Esophagus squamous epithelium (tissue), 5 donors: ENCODE measurements at places on chromosomes 2 and 18.

- DNase-seq: no peak
Observed at GRCh38 chr2:240532031-240532775, 25.6 kb downstream of the ANKMY1 start.

DNA sequence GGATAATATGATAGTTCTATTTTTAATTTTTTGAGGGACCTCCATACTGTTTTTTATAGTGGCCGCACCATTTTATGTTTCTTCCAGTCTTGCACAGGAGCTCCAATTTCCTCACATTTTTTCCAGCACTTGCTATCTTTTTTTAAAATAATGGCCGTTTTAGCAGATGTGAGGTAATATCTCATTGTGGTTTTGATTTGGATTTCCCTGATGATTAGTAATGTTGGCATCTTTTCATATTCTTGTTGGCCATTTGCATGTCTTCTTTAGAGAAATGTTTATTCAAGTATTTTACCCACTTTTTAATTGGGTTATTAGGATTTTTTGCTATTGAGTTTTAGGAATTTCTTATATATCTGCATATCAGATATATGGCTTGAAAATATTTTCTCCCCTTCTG lies 29.9 kb upstream of the NAPG start:
- DNase-seq: no peak

DNA sequence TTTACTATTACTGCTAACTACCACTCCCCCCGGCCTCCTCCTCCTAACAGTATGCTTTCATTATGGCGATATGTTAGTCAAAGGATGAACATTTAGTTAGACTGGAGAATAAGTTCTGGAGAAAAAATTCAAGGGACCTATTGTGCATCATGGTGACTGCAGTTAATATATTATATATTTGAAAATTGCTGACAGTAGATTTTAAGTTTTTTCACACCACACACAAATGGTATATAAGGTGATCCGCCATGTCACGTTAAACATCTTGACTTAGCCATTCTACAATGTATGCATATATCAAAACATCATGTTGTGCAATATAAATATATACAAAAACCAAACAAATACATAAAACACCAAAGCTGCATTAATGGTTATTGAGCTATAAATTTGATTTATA lies 873.7 kb downstream of the CNTNAP5 start:
- DNase-seq: no peak

DNA sequence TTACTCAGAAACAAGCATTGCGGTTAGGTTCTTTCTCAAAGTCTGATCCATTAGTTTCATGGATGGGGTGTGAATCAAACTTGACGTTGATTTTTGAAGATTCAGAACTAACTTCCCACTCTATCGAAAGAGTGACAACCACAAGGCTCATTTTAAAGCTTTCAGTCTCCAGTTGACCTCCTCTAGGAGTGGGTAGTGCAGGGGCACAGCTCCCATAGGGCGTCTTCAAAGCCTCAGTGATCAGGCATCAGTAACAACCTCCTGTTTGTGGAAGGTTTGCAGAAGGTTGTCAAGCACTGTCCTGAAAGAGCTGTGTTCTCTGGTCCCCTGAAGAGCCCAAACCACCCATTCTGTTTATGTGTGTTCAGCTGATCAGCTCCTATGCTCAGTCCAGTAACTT lies 10.2 kb downstream of the MTCL1 start:
- no peak for DNase-seq

DNA sequence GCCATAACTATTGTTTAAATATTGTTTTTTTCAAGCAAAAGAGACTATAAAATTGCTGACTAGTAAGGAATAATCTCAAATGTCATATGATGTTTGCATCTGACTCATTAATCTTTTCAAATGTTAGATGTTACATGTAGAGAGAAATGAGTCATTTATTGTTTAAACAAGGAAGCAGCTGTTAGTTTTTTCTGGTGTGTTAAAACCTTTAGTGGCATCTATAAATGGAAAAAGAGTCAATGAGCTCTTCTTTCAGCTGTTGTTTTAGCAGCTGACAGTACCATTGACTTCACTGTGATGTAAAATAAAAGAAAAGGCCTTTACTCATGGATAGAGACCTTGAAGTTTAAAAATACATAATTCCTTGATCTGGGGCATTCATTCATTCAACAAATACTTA lies 1.8 kb upstream of the KLHL41 start:
- no peak for DNase-seq

- DNase-seq: no peak
Observed at GRCh38 chr18:23438608-23439366, 14.3 kb upstream of the RIOK3 start.

- no peak for DNase-seq
Observed at GRCh38 chr2:208010506-208010905, 14.8 kb downstream of the PLEKHM3 start.

GRCh38 chr2:15269043-15269442 lies 292.1 kb downstream of the NBAS start:
- no peak for DNase-seq

- DNase-seq: no peak
Observed at GRCh38 chr2:6639929-6640620, 225.6 kb downstream of the CMPK2 start.

DNA sequence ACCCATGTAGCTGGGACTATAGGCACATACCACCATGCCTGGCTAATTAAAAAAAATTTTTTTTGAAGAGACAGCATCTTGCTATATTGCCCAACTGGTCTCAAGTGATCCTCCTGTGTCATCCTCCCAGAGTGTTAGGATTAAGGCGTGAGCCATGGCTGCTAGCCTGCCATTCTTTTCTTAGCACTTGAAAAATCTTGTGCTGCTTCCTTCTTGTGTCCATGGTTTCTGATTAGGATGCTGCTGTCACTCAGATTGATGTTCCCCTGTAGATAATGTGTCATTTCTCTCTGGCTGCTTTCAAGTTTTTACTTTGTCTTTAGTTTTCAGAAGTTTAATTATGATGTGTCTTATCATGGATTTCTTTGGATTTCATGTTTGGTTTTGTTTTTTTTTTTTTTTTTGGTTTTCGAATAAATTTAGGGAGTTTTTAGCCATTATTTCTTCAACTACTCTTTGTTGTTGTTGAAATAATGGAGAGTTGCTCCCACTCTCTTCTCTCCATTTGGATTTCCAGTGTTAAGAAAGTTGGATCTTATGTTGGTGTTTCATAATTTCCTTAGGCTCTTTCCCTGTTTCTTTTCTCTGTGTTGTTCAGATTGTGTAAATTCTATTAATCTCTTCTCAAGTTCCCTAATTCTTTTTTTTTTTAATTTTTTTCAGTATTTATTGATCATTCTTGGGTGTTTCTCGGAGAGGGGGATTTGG lies 2.5 kb downstream of the ATP9B start:
- DNase-seq: no peak

DNA sequence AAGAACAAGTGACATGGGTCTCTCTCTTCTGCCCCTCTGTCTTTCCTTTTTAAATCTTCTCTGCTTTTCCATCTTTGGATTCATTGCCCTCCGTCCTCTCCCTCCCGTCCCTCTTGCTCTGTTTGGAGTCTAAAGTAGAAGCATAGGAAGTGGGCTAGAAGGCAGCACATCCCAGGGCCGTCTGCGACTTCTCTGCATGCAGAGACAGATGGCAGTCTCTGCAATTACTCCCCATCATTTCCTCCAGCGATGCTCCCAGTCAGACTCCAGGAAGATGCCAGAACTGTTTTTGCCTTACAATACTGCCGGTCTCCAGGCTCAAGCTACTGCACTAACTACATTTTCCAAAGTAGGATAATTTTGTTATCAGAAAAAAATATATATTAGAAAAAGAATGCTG lies 35.2 kb upstream of the LPIN2 start:
- no peak for DNase-seq

- DNase-seq: no peak
Observed at GRCh38 chr2:58197894-58198293, 43.2 kb downstream of the FANCL start.

GRCh38 chr2:149049142-149049541 lies 10.6 kb downstream of the LYPD6B start:
- no peak for DNase-seq

GRCh38 chr2:28413152-28413898 lies 20.7 kb downstream of the FOSL2 start:
- no peak for DNase-seq

- DNase-seq: no peak
Observed at GRCh38 chr2:113829270-113829669, 60.6 kb upstream of the ACTR3 start.

DNA sequence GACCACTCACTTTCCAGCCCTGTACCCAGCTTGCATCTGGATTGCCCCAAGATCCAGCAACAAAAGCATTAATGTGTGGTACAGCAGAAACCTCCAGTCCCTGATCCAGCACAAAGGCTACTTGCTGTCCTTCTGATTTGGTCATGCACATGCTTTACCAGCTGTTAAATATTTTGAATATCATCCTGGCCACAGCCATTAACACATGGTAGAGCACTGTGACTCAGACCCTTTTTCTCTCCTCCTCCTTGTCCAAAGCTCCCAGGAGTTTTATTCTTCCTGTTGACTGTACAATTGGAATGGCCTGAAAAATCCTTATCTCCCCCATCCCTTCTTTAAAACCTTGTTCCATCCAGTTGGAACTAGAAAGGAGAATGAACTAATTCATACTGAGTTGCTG lies 419.7 kb upstream of the TNP1 start:
- DNase-seq: no peak

GRCh38 chr2:191352536-191352935 lies 107.3 kb downstream of the MYO1B start:
- no peak for DNase-seq

DNA sequence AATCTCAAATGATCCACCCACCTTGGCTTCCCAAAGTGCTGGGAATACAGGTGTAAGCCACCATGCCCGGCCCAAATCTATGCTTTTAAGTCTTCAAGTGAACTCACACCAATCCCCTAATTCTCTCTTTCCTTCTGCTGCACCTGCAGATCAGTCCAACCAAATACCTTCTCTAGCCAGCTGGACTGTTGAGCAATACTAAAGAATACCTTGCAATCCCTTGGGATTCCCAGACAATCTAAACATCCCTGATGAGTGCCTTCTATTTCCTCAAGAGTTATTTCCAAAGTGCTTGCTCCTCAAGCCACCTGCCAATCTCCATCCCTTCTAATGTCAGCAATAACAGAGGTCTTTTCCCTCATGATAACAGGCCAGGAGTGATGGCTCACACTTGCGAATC lies 48.6 kb downstream of the SF3B1 start:
- no peak for DNase-seq

GRCh38 chr18:60755134-60755533 lies 382.6 kb upstream of the MC4R start:
- no peak for DNase-seq

DNA sequence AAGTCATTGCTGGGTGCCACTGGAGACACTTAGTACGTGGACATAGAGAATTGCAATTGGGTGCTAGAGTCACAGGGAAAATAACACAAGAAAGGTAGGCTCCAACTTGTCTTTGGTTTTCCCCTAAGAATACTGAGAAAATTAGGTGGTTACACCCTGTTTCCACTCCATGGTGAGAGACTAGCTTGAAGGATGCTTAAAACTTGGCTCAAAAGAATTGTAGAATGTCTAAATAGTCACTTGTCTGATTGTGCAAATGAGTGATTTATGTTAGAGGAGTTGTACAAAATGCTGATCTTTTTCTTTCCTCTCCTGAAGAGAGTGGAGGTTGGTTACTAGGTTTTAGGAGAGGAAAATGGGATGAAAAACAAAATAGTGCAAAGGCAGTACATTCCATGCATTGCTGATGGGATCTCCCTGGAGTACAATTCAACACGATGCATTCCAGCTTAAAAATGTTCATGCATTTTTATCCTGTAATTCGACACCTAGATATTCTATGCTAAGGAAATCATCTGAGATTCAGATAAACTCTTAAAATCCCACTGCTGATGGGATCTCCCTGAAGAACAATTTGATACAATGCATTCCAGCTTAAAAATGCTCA lies 2.2 kb upstream of the SERPINB12 start:
- no peak for DNase-seq

DNA sequence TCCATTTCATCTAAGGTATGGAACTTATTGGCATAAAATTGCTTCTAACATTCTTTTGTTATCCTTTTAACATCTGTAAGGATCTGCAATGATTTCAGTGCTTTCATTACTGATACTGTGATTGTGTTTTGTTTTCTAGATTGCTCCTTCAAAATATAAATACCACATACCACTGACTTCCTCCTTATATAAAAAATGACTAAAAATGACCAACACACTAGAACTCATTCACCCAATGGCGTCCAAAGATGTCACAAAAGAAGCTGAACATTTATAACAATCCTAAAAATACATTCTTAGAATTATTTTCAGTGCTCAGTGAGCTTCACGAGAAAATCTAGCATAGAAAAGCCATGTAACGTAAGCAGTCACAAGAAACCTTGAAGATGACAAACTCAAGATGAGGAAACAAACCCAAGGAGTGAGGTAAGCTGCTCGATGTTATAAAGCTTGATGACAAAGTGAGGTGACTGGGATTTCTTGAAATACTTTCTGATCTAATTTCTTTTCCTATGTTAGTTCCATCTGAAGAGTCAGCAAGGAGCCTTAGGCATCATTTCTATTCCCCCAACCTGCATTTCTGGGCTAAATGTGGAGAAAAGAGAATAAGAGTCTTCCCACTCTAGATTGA lies 42.6 kb downstream of the PNO1 start:
- DNase-seq: no peak

GRCh38 chr2:99818842-99819241 lies 323.5 kb downstream of the AFF3 start:
- DNase-seq: no peak

GRCh38 chr2:184047536-184047935 lies 550.8 kb upstream of the ZNF804A start:
- no peak for DNase-seq

GRCh38 chr2:180573951-180574350 lies 406.5 kb upstream of the UBE2E3 start:
- DNase-seq: no peak

GRCh38 chr18:12296087-12296403 lies 12.0 kb upstream of the TUBB6 start:
- no peak for DNase-seq

- DNase-seq: no peak
Observed at GRCh38 chr2:124888431-124888830, 863.3 kb downstream of the CNTNAP5 start.

- DNase-seq: no peak
Observed at GRCh38 chr2:168528469-168528868, 72.4 kb downstream of the CERS6 start.

DNA sequence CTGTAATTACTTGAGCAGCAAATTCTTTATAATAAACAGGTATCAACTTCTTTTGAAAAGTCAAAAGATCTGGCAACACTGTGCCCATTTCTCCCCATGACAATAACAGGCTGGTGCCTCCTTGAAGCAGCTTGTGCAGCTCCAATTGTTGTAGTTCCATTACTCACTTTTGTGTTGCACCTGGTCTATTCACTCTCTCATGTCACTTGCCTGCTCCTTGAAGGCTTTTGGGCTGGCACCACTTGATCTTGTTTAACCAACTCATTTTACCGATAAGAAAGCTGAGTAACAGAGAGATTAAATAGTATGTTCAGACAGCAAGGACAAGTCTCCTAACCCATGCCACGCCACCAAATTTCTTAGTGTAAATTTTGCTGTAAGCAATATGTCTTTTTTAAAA lies 314.5 kb downstream of the OSR1 start:
- no peak for DNase-seq

- no peak for DNase-seq
Observed at GRCh38 chr2:167692191-167692590, 555.2 kb downstream of the STK39 start.
